Peyer's patch (tissue), 4 donors: ENCODE measurements at places on chromosomes 5 and 9.

DNA sequence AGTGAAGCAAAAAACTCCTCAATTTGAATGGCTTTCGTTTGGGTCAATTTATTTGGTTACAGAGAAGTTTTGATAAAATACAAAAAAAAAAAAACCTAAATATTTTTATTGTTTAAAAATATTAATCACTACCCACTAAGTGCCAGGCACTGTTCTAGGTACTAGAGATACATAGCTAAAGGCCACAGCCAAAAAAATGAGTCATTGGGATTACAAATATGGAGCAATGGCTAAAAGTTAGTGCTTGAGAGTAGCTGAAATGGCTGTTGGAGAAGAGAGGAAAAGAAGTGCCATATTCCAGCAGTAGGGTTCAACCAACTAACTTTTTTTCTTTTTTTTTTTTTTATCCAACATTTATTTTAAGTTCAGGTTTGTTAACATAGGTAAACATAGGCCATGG, 130.1 kb upstream of the PTGER4 start:
- DNase-seq: no peak
- no peak overlapping the region for H3K4me3 ChIP-seq
- H3K27me3 ChIP-seq: no peaks in the 10 kb centered on the region
- no peaks in the 10 kb centered on the region for H3K36me3 ChIP-seq

GRCh38 chr9:115615821-115616665, 498.1 kb upstream of the TNC start:
- no peaks in the 10 kb centered on the region for H3K36me3 ChIP-seq
- H3K27ac ChIP-seq: no peak overlapping the region
- no peaks in the 10 kb centered on the region for H3K4me1 ChIP-seq
- H3K27me3 ChIP-seq: no peaks in the 10 kb centered on the region
- DNase-seq: no peak
- no peak overlapping the region for H3K4me3 ChIP-seq

DNA sequence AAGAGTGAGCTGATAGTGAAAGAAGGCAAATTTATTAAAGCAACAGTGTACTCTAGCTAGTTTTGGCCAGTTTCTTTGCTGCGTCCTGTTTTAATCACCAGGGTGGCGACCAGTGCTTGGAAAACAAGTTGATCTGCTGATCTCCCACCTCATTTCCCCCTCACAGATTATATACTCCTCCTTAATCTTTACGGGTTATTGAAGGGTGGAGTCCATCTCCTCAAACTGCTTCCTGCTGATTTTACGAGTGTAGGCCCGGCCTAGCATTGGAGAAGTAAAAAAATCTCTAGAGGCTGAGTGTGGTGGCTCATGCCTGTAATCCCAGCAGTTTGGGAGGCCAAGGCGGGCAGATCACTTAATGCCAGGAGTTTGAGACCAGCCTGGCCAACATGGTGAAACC, 14.0 kb upstream of the CFAP95 start:
- no peak overlapping the region for H3K4me3 ChIP-seq
- no peak for DNase-seq
- H3K36me3 ChIP-seq: no peaks in the 10 kb centered on the region

- no peak for DNase-seq
- H3K27ac ChIP-seq: no peak overlapping the region
- no peaks in the 10 kb centered on the region for H3K27me3 ChIP-seq
- no peaks in the 10 kb centered on the region for H3K36me3 ChIP-seq
- H3K4me1 ChIP-seq: no peaks in the 10 kb centered on the region
Measured at GRCh38 chr5:138139781-138140090, 508 bp upstream of the NME5 start.

GRCh38 chr5:110536120-110537115, 190.1 kb downstream of the TMEM232 start:
- no peaks in the 10 kb centered on the region for H3K4me1 ChIP-seq
- DNase-seq: no peak
- no peaks in the 10 kb centered on the region for H3K36me3 ChIP-seq
- no peak overlapping the region for H3K4me3 ChIP-seq
- H3K27ac ChIP-seq: no peak overlapping the region

GRCh38 chr5:44697025-44697424, 111.7 kb upstream of the MRPS30 start:
- H3K27me3 ChIP-seq: no peaks in the 10 kb centered on the region
- DNase-seq: no peak
- no peaks in the 10 kb centered on the region for H3K36me3 ChIP-seq
- H3K4me1 ChIP-seq: no peaks in the 10 kb centered on the region

DNA sequence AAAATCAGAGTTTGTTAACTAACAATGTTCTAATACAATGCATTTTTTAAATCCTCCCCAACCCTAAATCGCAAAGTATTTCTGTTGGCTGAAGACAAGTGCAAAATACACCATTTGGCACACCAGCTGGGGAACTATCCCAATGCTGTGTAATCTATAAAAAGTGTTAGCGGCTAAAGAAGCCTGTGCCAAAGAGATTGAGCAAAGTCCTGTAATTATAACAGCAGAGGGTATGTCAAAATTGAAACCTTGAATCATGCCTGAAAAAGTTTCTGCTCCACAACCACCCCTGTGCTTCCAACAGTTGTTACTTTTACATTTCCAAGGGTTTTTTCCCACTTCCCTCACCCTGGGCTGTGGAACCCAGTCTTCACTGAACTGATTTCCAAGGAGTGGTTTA, 83.1 kb upstream of the PLPP6 start:
- no peaks in the 10 kb centered on the region for H3K36me3 ChIP-seq
- H3K4me3 ChIP-seq: no peak overlapping the region
- H3K4me1 ChIP-seq: no peaks in the 10 kb centered on the region
- no peaks in the 10 kb centered on the region for H3K27me3 ChIP-seq
- DNase-seq: no peak

- no peaks in the 10 kb centered on the region for H3K27me3 ChIP-seq
- H3K4me3 ChIP-seq: no peak overlapping the region
- H3K36me3 ChIP-seq: no peaks in the 10 kb centered on the region
- H3K4me1 ChIP-seq: no peaks in the 10 kb centered on the region
- H3K27ac ChIP-seq: no peak overlapping the region
- DNase-seq: no peak
Measured at GRCh38 chr5:78905084-78905938, 79.8 kb downstream of the ARSB start.

DNA sequence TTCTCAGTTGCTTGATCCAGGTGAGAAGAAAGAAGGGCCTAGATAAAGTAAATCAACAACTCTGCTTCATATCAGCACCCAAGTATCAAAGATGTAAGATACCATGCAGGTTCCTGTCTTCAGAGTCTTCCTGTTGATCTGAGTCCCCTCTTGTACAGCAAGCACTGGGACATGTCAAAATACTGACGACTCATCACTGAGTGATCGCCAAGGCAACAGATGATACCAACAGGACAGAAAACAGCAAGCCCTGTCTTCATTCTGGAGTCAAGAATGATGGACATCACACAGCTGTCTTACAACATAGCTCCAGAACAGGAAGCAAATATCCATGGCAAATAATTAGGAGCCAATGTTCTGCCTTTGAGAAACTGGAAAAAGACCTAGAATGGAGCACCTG, 83.7 kb downstream of the TARS1 start:
- no peaks in the 10 kb centered on the region for H3K27me3 ChIP-seq
- H3K4me3 ChIP-seq: no peak overlapping the region
- H3K36me3 ChIP-seq: no peaks in the 10 kb centered on the region

GRCh38 chr9:109745335-109746283, 34.4 kb upstream of the PALM2AKAP2 start:
- no peaks in the 10 kb centered on the region for H3K27me3 ChIP-seq
- H3K4me3 ChIP-seq: no peak overlapping the region
- H3K36me3 ChIP-seq: no peaks in the 10 kb centered on the region
- no peak overlapping the region for H3K27ac ChIP-seq
- DNase-seq: no peak
- no peaks in the 10 kb centered on the region for H3K4me1 ChIP-seq

DNA sequence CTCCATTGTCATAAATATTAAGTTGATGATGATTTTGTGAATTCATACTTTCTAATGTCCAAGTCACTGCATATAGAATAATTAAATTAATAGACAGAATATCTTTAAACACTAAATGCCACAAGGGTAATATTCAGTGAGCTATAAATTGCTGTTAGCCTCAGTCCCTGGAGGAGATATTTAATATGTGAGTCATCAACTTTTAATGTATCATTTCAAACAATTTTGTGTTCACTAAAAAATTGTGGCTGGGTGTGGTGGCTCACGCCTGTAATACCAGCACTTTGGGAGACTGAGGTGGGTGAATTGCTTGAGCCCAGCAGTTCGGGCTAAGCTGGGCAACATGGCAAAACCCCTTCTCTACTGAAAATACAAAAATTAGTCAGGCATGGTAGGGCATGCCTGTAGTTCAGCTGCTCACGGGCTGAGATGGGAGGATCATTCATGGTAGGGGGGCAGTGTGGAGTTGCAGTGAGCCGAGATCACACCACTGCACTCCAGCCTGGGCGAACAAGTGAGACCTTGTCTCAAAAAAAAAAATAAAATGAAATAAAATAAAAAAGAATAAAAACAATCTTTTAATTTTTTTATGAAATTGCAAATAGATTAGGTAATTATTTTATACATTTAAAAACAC, 717.3 kb upstream of the CHD1 start:
- no peak overlapping the region for H3K4me3 ChIP-seq
- no peak for DNase-seq
- no peaks in the 10 kb centered on the region for H3K36me3 ChIP-seq
- no peak overlapping the region for H3K27ac ChIP-seq
- no peaks in the 10 kb centered on the region for H3K27me3 ChIP-seq
- H3K4me1 ChIP-seq: no peaks in the 10 kb centered on the region

- no peaks in the 10 kb centered on the region for H3K36me3 ChIP-seq
- H3K4me3 ChIP-seq: no peak overlapping the region
- H3K27me3 ChIP-seq: no peaks in the 10 kb centered on the region
- DNase-seq: no peak
- H3K27ac ChIP-seq: no peak overlapping the region
Measured at GRCh38 chr5:26329562-26330189, 708.7 kb downstream of the CDH9 start.

GRCh38 chr5:45772402-45772801, 76.2 kb upstream of the HCN1 start:
- no peak overlapping the region for H3K27ac ChIP-seq
- H3K27me3 ChIP-seq: no peaks in the 10 kb centered on the region
- no peak overlapping the region for H3K4me3 ChIP-seq

DNA sequence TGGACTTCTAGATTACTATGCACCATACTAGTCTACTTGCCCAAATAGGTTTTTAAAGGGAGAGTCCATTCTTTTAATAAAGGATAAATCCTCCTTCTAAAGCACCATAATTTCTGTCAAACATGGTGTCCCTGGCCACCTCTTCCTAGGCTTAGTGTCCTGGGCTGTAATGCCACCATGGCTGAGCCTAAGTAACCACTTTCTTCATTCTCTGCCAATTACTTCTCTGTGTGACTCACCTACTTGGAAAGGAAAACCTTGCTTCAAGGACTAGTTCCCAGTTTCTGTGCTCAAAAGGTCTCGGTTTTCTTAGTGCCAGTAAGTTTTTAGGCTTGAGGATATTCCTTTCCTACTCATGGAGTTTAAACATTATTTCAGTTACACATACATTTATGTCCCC, 273.4 kb downstream of the DENND1A start:
- no peak overlapping the region for H3K4me3 ChIP-seq
- no peak overlapping the region for H3K27ac ChIP-seq
- no peaks in the 10 kb centered on the region for H3K27me3 ChIP-seq
- no peak for DNase-seq
- peaks cover 11% of the 10 kb centered on the region for H3K36me3 ChIP-seq
- H3K4me1 ChIP-seq: no peaks in the 10 kb centered on the region

GRCh38 chr5:135993335-135993879, 35.4 kb upstream of the TGFBI start:
- H3K4me3 ChIP-seq: no peak overlapping the region
- no peaks in the 10 kb centered on the region for H3K4me1 ChIP-seq
- DNase-seq: no peak
- H3K27me3 ChIP-seq: no peaks in the 10 kb centered on the region
- H3K36me3 ChIP-seq: no peaks in the 10 kb centered on the region
- H3K27ac ChIP-seq: peak overlapping the region; percentile 64

DNA sequence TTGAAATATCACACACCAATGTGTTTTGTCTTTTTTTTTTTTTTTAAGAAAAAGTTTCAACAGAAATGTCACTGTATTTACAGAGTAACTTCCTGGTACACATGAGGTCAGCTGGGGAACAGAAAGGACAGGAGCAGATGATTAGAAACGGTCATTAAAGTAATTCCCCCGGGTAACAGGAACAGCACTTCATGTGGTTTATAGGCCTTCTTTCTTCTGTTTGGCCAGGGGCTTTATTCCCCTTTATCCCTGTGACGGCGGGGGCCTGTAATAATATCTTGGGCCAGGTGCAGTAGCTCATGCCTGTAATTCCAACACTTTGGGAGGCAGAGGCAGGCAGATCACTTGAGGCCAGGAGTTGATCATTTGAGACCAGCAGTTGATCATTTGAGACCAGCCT, 30.5 kb upstream of the MSH3 start:
- H3K27ac ChIP-seq: no peak overlapping the region
- no peaks in the 10 kb centered on the region for H3K36me3 ChIP-seq
- no peak for DNase-seq
- H3K27me3 ChIP-seq: no peaks in the 10 kb centered on the region

- no peaks in the 10 kb centered on the region for H3K36me3 ChIP-seq
- H3K4me3 ChIP-seq: no peak overlapping the region
- H3K4me1 ChIP-seq: no peaks in the 10 kb centered on the region
- no peak overlapping the region for H3K27ac ChIP-seq
- no peaks in the 10 kb centered on the region for H3K27me3 ChIP-seq
Measured at GRCh38 chr9:90840696-90841095, 39.1 kb downstream of the SYK start.

GRCh38 chr5:66642538-66642937, 46.3 kb downstream of the MAST4 start:
- no peaks in the 10 kb centered on the region for H3K4me1 ChIP-seq
- no peak for DNase-seq
- H3K27ac ChIP-seq: no peak overlapping the region
- no peaks in the 10 kb centered on the region for H3K27me3 ChIP-seq
- no peak overlapping the region for H3K4me3 ChIP-seq

- H3K27ac ChIP-seq: no peak overlapping the region
- H3K4me3 ChIP-seq: no peak overlapping the region
- no peak for DNase-seq
- no peaks in the 10 kb centered on the region for H3K27me3 ChIP-seq
- H3K36me3 ChIP-seq: no peaks in the 10 kb centered on the region
- no peaks in the 10 kb centered on the region for H3K4me1 ChIP-seq
Measured at GRCh38 chr9:121906074-121906870, 186.8 kb downstream of the TTLL11 start.
